ENCODE measurements at places on chromosomes 3 and 15. TPM values are rescaled to one million over a fixed set of nuclear protein-coding genes. Genes with fewer than 3 reads are reported as not detected.

DNA sequence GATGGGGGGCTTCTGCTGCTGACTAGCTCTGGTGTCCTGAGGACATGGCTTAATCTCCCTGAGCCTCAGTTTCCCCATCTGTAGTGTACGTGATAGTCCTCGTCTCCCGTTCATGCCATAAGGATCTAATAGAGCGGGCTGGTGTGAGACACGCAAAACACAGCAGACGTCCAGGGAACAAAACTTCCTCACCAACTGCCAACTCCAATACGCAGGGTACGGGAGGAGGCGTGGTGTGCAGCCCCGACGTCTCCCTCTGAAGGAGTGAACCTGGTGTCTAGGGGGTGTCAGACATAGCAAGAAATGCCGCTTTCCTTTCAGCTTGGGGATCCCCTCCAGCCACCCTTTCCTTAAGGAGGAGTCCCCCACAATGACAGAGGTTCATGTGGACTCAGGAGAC, 55.0 kb downstream of the SMAD6 start:
- no peak for DNase-seq

DNA sequence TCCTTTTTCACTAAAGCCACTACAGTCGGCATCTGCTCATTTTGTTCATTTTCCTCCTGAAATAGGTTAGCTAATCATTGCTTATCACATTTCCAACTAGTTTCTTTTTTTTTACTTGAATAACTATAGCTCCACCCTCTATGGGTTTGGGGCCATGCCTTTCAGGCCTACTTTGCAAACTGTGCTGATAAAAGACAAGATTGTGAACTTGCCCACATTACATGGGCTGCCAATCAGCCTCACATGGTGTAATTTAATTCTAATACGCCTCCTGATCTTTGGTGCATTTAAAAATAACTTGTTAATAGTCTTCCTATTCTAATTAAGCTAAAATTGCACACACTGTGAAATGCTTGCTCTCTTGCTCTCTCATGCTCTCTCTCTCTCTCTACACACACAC, 90.5 kb downstream of the TGFBR2 start:
- no peak for DNase-seq

GRCh38 chr3:66480666-66481065, 20.2 kb downstream of the LRIG1 start:
- no peak for DNase-seq

DNA sequence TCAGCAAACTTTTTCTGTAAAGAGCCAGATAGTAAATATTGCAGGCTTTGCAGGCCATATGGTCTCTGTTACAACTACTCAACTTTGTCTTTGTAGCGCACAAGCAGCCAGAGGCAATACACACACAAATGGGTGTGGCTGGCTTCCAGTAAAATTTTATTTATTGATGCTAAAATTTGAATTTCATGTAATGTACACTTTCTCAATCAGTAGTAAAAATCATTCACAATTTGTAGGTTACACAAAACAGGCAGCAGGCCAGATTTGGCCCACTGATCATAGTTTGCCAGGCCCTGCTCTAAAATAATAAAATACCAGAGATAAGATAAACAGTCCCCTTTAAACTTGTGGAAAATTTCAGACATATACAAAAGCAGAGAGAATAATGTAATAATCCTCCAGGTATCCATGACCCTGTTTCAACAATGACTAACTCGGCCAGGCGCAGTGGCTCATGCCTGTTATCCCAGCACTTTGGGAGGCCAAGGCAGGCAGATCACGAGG, 330.3 kb downstream of the SHQ1 start:
- DNase-seq, result no peak

DNA sequence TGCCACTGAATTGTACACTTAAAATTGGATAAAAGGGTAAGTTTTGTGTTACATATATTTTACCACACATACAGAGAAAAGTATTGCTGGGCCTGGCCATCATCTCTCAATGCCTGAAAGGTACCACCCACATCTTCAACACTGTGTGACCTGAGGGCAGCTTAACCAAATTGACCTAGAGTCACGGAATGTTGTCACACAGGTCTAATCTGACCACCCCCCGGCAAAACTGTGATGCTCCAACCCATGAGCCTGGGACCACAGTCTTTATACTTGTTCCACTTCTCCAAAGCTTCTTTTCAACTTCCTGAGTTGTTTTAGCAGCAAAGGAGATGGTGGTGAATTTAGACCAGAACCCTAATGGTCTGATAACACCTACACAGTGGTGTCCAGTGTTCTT, 210.3 kb upstream of the TPM1 start:
- no peak for DNase-seq

- no peak for DNase-seq
Measured at GRCh38 chr15:96894659-96895058, 564.2 kb downstream of the NR2F2 start.

SPINK8 gene
- total RNA-seq, result not detected

- DNase-seq, result no peak
Measured at GRCh38 chr3:73401616-73402279, 223.0 kb downstream of the PDZRN3 start.

- DNase-seq, result no peak
Measured at GRCh38 chr15:84606653-84607120, 5.9 kb downstream of the ZSCAN2 start.

- DNase-seq, result no peak
Measured at GRCh38 chr15:90286678-90287077, 21.2 kb downstream of the NGRN start.

GRCh38 chr3:134381831-134382442, 7.7 kb upstream of the AMOTL2 start:
- DNase-seq, result no peak

- peak; percentile 57 for DNase-seq
Measured at GRCh38 chr3:126530171-126531050, 6.5 kb downstream of the CHST13 start.

DNA sequence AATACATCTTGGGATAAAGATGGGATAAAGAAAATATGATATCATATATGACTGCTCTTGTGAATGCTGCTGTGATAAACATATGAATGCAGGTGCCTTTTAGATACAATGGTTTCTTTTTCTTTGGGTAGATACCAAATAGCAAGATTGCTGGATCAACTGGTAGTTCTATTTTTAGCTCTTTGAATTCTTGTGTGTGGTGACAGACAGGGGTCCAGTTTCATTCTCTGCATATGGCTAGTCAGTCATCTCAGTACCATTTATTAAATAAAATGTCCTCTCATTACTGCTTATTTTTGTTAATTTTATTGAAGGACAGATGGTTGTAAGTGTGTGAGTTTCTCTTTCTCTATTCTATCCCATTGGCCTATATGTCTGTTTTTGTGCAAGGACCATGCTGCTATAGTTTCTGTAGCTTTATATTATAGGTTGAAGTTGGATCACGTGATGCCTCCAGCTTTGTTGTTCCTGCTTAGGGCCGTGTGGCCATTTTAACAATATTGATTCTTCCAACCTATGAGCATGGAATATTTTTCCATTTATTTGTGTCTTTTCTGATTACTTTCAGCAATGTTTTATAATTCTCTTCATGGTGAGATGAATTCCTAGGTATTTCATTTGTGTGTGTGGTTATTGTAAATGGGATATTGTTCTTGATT, 1089.8 kb upstream of the CADM2 start:
- no peak for DNase-seq

C15orf61 gene
- 11.2 TPM for total RNA-seq

DNA sequence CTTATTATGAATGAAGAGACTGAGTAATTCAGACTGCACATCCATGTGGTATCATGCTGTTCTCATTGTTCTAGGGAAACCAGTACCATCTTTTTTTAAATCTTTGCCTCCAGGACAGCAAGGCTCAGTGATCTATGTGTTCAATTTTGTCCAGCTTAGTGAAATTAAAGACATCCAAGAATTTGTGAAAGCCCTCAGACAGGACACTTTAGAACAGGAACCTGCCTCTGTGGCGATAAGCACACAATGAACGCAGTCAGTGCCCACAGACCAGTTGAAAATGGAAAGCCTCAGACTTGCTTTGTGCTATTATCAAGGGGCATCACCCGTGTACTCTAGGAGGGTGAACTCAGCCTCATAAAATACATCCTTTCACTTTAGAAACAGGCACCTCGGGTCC, 20.1 kb downstream of the EID1 start:
- no peak for DNase-seq

DNA sequence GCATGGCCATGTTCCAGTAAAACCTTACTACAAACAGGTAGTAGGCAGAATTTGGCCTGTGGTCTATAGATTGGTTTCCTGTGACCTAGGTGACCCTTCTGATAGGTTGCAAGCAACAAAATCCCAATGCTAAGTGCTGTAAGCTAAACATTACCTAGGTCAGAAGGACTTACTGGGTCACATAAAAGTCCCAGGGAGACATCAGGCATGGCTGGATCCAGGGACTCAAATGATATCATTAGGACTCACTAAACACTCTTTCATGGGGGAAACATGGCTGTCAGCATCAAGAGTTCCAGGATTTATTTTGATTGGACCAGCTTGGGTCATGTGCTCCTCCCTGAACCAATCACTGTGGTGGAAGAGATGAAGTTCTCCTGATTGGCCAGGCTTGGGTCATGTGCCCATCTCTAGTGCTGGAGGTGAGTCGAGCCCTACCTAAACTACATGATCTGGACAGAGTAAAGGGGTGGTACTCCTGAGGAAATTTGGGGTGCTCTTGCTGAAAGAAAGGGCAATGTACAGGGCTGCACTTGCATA, 16.8 kb upstream of the SLC6A1 start:
- DNase-seq, result no peak

- no peak for DNase-seq
Measured at GRCh38 chr3:39137435-39137936, 15.9 kb downstream of the CSRNP1 start.

DNA sequence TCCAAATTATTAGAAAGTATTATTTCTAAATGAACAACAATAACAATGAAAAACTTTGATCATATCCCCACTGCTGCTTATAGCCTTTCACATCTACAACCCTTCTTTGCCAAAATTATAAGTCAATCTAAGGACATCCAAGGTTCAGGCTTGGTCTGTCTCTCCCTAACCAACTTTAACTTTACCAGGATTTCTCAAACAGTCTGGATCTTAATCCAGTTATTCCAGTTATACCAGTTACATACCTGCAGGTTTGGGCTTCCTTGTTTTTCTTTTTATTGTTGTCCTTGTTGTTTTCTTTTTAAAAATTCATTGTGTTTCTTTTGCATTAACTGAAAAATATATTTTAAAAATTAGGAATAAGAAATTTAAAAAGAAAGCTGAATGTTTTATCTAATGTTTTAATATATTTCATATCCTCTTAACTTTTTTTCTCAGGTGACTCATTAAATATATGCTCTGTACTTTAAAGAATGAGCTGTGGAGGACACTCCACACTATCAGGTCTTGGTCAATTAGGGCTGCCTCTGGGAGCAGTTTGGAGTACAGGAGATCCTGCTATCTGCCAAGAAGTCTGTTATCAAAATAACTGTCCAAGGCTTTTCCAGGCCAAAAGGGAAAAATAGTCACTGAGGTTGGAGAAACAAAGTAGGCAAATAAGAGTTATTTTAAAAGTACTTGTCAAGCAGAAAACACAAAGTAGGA, 421.4 kb downstream of the EPHA6 start:
- DNase-seq, result no peak

- DNase-seq, result no peak
Measured at GRCh38 chr3:163929069-163929652, 1149.1 kb downstream of the SI start.

DNA sequence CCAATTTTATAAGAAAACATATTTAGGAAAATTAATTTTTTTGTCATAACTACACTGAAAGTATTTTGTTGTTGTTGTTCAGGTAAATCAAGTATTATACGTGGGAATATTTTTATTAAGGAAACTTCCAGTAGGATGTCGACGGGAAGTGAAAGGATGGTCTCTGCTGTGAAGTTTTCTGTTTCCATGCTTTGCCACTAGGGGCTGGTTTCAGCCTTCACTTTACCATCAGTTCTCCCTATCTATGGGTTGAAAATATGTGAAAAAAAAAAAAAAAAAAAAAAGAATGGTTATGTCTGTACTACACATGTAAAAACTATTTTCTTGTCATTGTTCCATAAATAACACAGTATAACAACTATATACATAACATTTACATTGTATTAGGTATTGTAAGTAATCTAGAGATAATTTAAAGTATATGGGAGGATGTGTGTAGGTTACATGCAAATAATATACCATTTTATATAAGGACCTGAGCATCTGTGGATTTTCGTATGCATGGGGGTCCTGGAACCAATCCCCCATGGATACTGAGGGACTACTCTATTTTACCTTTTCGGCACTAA, 136.7 kb downstream of the SMAD6 start:
- DNase-seq, result no peak

DNA sequence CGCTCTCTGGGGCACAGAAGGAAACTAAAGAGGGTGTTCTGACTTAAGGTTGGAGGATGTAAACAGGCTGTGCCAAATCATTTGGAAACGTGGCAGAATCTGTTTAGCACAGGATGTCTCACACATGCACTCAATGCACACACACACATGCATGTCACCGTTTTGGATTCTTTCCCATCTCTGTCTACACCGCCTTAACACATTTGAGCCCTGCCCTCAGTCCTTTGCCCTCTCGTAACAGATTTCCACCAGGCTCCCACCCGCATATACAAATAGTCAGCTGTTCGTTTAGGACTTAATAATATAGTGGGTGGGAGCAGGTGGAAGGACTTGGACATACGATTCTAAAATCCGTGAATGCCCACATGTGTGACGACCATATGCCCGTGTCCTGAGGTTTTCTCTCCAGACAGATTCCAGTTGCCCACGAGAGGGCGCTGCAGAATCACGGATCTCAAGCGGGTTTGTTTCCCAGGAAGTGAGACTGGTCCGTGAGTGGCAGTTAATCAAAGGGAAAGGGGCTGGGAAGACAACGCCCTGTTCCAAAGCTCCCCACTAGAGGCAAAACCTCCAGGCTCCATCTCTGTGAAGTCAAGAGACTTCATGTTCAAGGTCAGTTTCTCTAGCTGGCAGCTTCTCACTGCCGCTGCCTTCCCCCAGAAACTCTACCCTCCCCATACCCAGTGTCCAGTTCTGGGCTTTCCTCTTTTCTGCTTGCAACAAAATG, 44.5 kb downstream of the NOX5 start:
- DNase-seq, result peak; percentile 88

GRCh38 chr15:42360535-42361112, 1.3 kb downstream of the CAPN3 start:
- DNase-seq, result no peak

- DNase-seq, result no peak
Measured at GRCh38 chr3:125331243-125331642, 43.9 kb downstream of the ZNF148 start.

- no peak for DNase-seq
Measured at GRCh38 chr3:123011447-123011846, 16.1 kb downstream of the SEMA5B start.

ZIC1 gene
- total RNA-seq, result 3.5 TPM

SST gene
- total RNA-seq, result not detected

GOLIM4 gene
- 13.4 TPM for total RNA-seq

DNA sequence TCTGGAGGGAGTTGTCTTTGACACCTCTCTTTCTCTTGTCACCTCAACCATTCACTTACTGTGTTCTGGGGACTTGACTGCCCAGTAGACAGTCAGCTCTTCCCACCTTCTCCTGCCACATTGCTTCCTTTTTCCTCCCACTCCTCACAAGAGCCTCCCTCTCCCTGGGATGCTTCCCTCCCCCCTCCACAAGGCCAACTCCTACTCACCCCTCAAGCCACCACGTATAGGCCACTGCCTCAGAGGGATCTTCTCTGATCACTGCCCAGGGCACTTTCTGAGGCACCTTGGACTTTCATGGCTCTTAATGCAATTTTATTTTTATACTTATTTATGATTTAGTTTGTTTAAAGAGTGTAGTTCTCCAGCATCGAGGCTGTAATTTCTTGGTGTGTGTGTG, 23.2 kb downstream of the THSD4 start:
- DNase-seq, result no peak
